Thyroid gland (tissue), 4 donors: ENCODE measurements at places on chromosomes 3 and 15.

DNA sequence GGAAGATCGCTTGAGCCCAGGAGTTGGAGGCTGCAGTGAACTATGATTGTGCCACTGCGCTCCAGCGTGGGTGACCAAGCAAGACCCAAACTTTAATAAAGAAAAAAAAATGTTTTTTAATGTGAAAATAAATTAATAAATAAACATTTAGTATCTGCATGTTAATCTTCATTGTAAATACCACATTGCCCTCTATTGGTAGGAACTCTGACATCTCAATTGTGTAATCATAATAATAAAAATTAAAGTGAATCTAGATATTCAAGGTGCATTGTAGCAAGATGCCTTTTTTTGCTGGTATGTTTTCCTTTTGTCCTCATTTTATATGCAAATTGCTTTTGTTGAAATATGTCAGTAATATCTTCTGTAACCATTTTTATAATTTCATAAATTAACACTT is 95.0 kb upstream of the LIMD1 start:
- H3K27me3 ChIP-seq, result no peaks in the 10 kb centered on the region
- no peak overlapping the region for H3K4me3 ChIP-seq
- H3K4me1 ChIP-seq, result no peaks in the 10 kb centered on the region
- H3K36me3 ChIP-seq, result peaks cover 7% of the 10 kb centered on the region
- no peak for DNase-seq

DNA sequence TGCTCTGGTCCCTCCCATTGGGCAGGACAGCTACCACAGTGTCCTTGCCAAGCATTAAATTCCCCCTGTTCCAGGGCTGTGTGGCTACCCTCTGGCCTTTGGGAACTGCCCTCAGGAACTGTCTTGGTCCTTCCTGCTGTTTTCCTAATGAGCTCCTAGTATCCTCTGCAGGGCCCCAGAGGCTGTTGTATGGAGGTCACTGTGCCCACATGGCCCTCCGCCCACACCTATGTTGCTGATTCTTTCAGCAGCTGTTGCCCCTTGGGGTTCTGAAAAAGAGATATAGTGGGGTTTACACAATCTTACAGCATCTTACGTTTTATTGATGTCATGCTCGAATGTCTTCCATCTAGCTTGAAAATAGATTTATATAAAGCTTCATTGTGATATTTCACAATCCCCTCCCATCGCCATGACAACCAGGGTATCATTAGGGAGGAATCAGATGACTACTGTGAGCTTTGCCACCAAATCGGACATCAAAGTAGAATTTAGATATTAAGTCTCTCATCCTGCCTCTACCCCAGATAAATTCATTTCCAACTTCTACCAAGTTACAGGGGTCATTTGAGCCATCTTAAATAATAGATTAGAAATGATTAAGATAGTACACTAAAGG is 97.1 kb upstream of the NR2E3 start:
- no peaks in the 10 kb centered on the region for H3K36me3 ChIP-seq
- H3K27me3 ChIP-seq, result no peaks in the 10 kb centered on the region
- H3K27ac ChIP-seq, result no peak overlapping the region
- H3K4me3 ChIP-seq, result no peak overlapping the region
- H3K4me1 ChIP-seq, result peaks cover 7% of the 10 kb centered on the region

- H3K27ac ChIP-seq, result no peak overlapping the region
- peaks cover 5% of the 10 kb centered on the region for H3K4me1 ChIP-seq
- no peaks in the 10 kb centered on the region for H3K27me3 ChIP-seq
- DNase-seq, result no peak
Observed at GRCh38 chr15:101173233-101174119, 78.4 kb downstream of the CHSY1 start.

GRCh38 chr15:86624261-86625036 is 544.8 kb downstream of the AGBL1 start:
- H3K4me1 ChIP-seq, result no peaks in the 10 kb centered on the region
- no peak overlapping the region for H3K27ac ChIP-seq
- DNase-seq, result peak; percentile 84
- no peak overlapping the region for H3K4me3 ChIP-seq

- no peaks in the 10 kb centered on the region for H3K27me3 ChIP-seq
- DNase-seq, result peak; percentile 55
- H3K36me3 ChIP-seq, result no peaks in the 10 kb centered on the region
- no peak overlapping the region for H3K27ac ChIP-seq
- H3K4me1 ChIP-seq, result no peaks in the 10 kb centered on the region
Observed at GRCh38 chr3:60917141-60917540, 334.1 kb downstream of the FHIT start.

DNA sequence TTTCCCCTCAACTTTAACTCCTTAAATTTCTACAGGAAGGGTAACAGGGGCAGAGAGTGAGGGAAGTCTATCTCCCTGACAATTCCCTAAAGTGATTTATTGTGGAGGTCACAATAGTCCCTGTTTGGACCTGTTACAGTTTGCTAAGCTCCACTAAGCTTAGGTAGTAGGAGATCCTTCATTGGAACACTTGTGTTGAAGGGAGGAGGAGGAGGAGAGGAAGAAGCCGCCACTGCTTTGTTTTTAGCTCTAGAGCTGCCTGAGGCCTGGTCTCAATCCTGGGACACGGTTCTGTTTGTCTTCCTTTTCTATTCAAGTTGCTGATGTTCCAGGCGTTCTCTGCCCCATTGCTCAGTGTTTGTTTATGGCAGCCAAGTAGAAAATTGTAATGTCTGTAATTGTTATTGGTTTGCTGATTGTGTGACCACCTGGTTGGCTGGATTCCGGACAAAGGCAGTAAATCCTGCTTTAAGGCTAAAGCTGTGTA is 48.4 kb downstream of the HES1 start:
- H3K27ac ChIP-seq, result peak overlapping the region; percentile 57
- H3K4me1 ChIP-seq, result peaks cover 78% of the 10 kb centered on the region
- no peak overlapping the region for H3K4me3 ChIP-seq
- no peaks in the 10 kb centered on the region for H3K36me3 ChIP-seq

GRCh38 chr3:152281133-152281713 is 12.5 kb downstream of the MBNL1 start:
- peaks cover 27% of the 10 kb centered on the region for H3K4me1 ChIP-seq
- peak overlapping the region; percentile 39 for H3K27ac ChIP-seq
- DNase-seq, result no peak
- H3K36me3 ChIP-seq, result no peaks in the 10 kb centered on the region
- no peak overlapping the region for H3K4me3 ChIP-seq
- no peaks in the 10 kb centered on the region for H3K27me3 ChIP-seq

GRCh38 chr3:123813876-123814275 is 70.3 kb downstream of the MYLK start:
- H3K4me3 ChIP-seq, result no peak overlapping the region
- H3K27ac ChIP-seq, result no peak overlapping the region
- no peaks in the 10 kb centered on the region for H3K4me1 ChIP-seq
- DNase-seq, result no peak
- no peaks in the 10 kb centered on the region for H3K27me3 ChIP-seq
- no peaks in the 10 kb centered on the region for H3K36me3 ChIP-seq

DNA sequence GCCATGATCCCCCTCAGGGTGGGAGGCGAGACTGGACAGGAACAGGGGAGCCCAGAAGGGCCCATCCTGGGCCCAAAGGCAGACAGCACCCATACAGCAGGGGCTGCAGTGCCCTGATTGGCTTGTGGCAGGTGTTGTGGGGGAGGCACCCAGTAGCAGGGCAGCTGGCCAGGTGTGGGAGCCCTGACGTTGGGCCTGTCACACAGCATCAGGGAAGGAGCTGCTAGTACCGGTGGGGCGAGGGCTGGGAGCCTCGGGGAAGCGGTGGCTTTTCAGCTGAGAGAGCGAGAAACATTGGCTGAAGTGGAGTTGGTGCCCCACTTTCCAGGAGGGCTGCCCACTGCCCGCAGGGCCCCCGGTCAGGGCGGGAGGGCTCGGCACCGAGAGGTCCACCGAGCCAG is 19.7 kb upstream of the CYP11A1 start:
- no peaks in the 10 kb centered on the region for H3K36me3 ChIP-seq
- H3K4me1 ChIP-seq, result no peaks in the 10 kb centered on the region
- H3K4me3 ChIP-seq, result no peak overlapping the region

DNA sequence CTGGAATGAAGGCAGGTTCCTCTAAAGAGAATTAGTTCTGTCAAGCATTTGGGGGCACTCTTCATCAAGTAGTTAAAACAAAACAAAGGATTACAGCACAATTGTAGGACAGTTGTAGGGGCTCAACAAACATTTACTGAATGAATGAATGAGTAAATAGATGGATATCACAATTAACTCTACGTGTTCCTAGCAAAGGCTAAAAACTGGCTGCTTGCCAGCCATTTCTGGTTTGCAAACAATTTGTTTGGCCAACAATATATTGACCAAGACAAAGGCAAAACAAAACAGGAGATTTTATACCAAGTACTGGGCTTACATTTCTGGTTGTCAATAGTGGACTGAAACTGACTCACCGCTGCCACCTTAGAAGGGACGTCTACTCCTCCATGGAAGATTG is 116.8 kb downstream of the ZNF280D start:
- H3K4me3 ChIP-seq, result no peak overlapping the region
- H3K27ac ChIP-seq, result no peak overlapping the region

DNA sequence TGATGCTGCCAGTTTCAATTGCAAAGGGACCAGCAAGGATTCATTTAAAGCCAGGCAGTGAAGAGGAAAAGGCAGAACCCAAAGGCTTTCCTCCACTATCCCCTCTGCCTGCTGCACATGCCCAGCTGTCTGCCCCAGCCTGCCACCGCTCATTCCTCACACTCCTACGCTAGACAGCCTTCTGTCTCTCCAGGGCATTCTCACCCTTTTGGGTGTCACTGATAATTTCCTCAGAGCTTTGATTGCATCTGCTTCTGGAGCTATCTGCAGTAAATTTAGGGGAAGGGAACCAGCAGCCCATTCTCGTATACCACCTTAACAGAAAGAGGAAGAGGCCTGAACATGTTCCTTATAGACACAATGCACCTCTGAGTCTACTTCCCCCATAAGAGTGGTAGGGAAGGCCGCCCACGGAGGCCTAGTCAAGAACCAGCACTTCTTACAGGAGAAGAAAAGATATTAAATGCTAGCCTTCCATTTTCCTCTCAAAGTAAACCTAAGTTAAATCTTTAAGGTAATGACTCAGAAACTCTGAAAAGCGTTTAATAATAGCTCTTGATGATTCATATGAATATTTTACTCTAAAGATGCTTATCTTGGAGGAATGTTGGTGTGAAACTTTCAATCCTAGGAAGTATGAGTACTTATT is 20.9 kb downstream of the NUDT16 start:
- H3K4me3 ChIP-seq, result no peak overlapping the region
- H3K27me3 ChIP-seq, result no peaks in the 10 kb centered on the region
- H3K4me1 ChIP-seq, result no peaks in the 10 kb centered on the region

GRCh38 chr3:11624704-11625375 is 18.9 kb downstream of the VGLL4 start:
- no peaks in the 10 kb centered on the region for H3K36me3 ChIP-seq
- no peak for DNase-seq
- H3K4me1 ChIP-seq, result peaks cover 45% of the 10 kb centered on the region
- H3K4me3 ChIP-seq, result no peak overlapping the region

DNA sequence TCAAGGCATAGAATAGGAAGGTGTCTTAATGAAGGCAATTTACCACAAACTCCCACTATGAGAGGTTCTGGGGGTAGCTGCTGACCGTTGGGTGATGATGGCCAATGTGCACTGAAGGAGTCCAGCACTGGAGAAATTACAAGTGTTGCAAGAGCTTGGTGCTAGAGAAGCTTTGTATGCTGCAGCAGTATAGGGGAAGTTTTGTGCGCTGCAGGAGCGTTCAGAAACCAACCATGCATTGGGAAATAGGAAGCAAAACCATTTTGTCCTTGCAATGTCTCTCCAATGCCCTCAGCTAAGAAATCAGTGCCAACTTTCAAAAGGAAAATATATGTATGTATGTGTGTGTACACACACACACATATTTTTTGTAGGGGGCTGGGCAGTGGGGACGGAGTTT is 441.6 kb upstream of the NAALADL2 start:
- DNase-seq, result no peak
- H3K4me3 ChIP-seq, result no peak overlapping the region
- H3K36me3 ChIP-seq, result no peaks in the 10 kb centered on the region
- H3K27me3 ChIP-seq, result no peaks in the 10 kb centered on the region
- no peak overlapping the region for H3K27ac ChIP-seq

- no peaks in the 10 kb centered on the region for H3K4me1 ChIP-seq
- DNase-seq, result no peak
- peak overlapping the region; percentile 70 for H3K27ac ChIP-seq
Observed at GRCh38 chr3:129576514-129577352, 29.7 kb downstream of the PLXND1 start.

DNA sequence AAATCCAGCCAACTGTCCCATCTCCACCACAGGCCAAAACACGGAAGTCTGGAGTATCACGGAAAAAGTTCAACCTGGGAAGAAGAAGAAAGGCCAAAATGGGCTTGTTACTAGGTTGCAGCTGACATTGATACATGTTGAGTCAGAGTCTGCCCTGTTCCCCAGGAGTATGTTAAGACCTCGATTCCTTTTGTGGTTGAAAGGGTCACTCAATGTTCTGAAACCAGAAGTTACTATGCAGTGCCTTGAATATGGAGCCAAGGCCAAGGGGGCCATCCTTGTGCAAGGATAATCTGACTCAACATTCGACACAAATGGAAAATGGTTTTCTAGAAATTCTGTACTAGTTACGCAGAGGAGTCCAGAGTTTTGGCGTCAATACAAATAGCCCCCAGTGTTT is 104.2 kb downstream of the DGKG start:
- no peaks in the 10 kb centered on the region for H3K27me3 ChIP-seq
- no peaks in the 10 kb centered on the region for H3K4me1 ChIP-seq
- H3K27ac ChIP-seq, result no peak overlapping the region
- no peak for DNase-seq
- H3K36me3 ChIP-seq, result no peaks in the 10 kb centered on the region

GRCh38 chr3:10875914-10876313 is 59.9 kb downstream of the SLC6A11 start:
- DNase-seq, result no peak
- no peaks in the 10 kb centered on the region for H3K36me3 ChIP-seq
- no peaks in the 10 kb centered on the region for H3K27me3 ChIP-seq
- H3K4me1 ChIP-seq, result no peaks in the 10 kb centered on the region

GRCh38 chr3:55959471-55960080 is 472.5 kb upstream of the WNT5A start:
- no peak for DNase-seq
- H3K4me3 ChIP-seq, result no peak overlapping the region
- no peaks in the 10 kb centered on the region for H3K36me3 ChIP-seq
- no peaks in the 10 kb centered on the region for H3K27me3 ChIP-seq

DNA sequence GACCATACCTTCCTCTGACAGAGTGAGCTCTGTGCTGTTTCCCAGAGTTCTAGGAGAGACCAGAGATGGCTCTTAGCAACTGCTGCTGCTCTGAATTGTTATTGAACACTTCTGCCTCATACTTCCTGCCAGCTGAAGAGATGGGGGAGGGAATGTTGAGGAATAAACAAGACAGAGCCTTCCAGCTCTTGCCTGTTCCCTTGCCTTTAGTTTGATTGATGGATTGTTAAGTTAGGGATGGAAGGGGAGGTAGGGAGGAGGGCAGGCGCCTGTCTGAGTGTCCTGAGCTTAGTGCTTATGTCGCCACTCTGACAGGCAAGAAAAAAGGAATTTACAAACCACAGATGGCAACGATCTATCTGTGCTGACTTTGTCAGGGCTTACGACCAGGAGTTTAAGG is 42.8 kb downstream of the ZNF609 start:
- H3K4me1 ChIP-seq, result peaks cover 39% of the 10 kb centered on the region
- no peak overlapping the region for H3K4me3 ChIP-seq
- no peaks in the 10 kb centered on the region for H3K27me3 ChIP-seq
- DNase-seq, result no peak
- H3K27ac ChIP-seq, result peak overlapping the region; percentile 24
- H3K36me3 ChIP-seq, result peaks cover 8% of the 10 kb centered on the region

GRCh38 chr3:150385296-150386242 is 22.5 kb upstream of the TSC22D2 start:
- H3K4me3 ChIP-seq, result no peak overlapping the region
- H3K27me3 ChIP-seq, result no peaks in the 10 kb centered on the region
- H3K36me3 ChIP-seq, result no peaks in the 10 kb centered on the region
- DNase-seq, result no peak

GRCh38 chr3:157607826-157608405 is 104.7 kb upstream of the VEPH1 start:
- no peaks in the 10 kb centered on the region for H3K27me3 ChIP-seq
- H3K4me1 ChIP-seq, result no peaks in the 10 kb centered on the region
